ENCODE measurements at places on chromosomes 11 and 22.

GRCh38 chr11:13343067-13343466 lies 65.5 kb downstream of the BMAL1 start:
- DNase-seq: no peak

DNA sequence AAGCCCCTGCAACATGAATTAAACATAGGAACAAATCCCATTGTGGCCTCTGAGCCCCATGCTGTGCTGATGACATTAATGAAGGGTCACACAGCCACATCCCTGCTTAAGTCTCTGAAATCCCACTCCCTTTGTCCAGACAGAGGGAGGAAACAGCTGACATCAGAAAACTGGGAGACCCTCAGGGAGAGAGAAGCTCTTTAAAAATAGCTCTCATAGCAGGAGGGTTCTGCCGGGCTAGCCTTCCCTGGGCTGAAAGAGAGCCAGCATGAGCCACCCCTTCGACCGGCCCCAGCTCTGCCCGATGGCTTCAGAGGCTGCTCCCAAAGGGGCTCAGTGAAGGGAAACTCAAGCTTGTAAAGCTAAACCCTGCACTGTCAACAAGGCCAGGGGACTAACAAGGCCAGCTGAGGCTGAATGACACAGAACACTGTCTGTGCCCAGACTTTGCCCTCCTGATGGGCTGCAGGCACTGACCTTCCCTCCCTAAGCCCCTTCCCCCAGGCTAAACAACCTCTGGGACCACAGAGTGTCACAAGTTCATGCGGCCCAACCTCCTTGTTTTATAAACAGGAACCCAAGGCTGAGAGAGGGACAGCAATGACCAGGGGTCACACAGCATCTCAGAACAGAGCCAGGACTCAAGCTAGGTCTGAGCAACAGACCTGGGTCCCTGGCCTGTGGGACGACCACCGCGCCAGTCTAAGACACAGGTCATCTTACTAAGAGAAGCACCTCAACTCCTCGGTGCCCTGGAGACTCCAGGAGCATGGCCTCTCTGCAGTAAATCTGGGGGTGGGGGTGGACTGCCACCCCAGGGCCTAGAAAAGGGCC lies 163.8 kb downstream of the CHST1 start:
- no peak for DNase-seq

GRCh38 chr22:32204856-32205722 lies at the start of gene RFPL2:
TSS of gene RFPL2 (minus strand) at chr22:32205073. CDS start at chr22:32202451, 2,622 bp downstream.
- DNase-seq: no peak

- DNase-seq: no peak
These were observed 48.4 kb upstream of the EED start for GRCh38 chr11:86196085-86196696.

DNA sequence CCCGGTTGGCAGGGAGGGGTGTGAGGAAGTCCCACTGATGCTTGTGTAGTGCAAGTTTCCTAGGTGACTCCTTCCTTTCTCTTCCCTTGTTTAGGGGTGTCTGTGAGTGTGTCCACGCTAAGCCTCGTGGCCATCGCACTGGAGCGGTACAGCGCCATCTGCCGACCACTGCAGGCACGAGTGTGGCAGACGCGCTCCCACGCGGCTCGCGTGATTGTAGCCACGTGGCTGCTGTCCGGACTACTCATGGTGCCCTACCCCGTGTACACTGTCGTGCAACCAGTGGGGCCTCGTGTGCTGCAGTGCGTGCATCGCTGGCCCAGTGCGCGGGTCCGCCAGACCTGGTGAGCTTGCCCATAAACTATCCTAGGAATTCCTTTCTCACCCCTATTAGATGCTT lies 10.4 kb downstream of the CCKBR start:
- DNase-seq: no peak

- no peak for DNase-seq
These were observed 74.3 kb upstream of the ARHGAP42 start for GRCh38 chr11:100612766-100613165.

- no peak for DNase-seq
These were observed 1161.1 kb downstream of the BRD1 start for GRCh38 chr22:48666620-48667019.

- no peak for DNase-seq
These were observed 10.5 kb downstream of the CLPB start for GRCh38 chr11:72423840-72424239.

GRCh38 chr22:24466716-24467328 lies 28.3 kb upstream of the UPB1 start:
- DNase-seq: no peak

- no peak for DNase-seq
These were observed 133.5 kb upstream of the B3GAT1 start for GRCh38 chr11:134545521-134545920.

DNA sequence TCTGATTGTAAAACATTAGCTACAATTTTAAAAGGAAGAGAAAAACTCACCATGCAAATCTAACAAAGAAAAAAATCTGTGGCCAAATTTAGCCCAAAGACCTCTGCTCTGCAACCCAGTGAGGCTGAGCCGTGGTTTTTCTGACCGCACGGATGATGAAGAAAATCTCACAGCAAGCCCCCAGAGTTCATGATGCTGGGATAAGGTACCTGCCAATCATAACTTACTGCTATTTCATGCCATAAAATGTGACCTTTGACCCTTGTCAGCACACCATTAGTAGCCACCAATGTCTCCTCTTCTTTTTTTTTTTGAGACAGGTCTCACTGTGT lies 11.1 kb downstream of the CERK start:
- no peak for DNase-seq

GRCh38 chr11:9796854-9797253 lies 133.0 kb downstream of the SWAP70 start:
- no peak for DNase-seq

DNA sequence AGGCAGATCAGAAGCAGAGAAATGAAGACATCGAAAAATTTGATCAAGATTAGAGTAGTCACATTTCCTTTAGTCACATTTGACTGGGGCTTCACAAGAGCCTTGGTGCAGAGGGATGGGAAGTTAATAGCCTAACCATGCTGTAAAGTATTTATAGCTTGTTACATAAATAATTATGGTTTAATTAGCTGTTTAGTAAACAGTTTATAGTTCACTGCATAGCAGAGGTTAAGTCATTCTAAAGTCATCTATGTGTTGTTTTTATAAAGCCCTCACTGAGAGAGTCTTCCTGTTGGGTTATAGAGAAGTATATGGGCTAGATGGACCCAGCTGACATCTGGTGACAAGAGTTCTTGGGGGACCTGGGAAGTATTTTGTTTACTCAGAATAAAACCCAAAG lies 47.1 kb downstream of the INSC start:
- no peak for DNase-seq

- no peak for DNase-seq
These were observed 42.7 kb downstream of the SHANK2 start for GRCh38 chr11:71209656-71210055.

GRCh38 chr11:20597680-20598484 lies 1.5 kb upstream of the SLC6A5 start:
- no peak for DNase-seq

DNA sequence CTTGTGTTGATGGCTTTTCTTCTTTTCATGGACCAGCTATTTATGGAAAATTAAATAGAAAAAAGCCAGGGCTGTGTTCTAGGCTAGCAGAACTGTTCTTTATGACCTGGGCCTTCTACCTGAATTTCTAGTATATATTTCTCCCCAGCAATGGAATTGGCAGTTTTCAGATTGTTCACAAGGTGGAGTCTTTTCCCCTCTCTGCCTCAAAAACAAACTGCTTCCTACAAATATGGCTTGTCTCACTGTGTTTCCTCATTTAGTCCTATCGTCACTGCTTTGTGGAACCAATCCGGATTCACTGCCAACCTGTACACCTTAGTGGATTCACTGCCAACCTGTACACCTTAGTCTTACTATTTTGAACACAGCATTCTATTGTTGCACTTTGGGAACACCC lies 5.0 kb upstream of the APOL5 start:
- no peak for DNase-seq

- peak; percentile 65 for DNase-seq
These were observed 650 bp downstream of the GUCY1A2 start for GRCh38 chr11:107017433-107018218.

- no peak for DNase-seq
These were observed 77.7 kb downstream of the MORC2 start for GRCh38 chr22:30890686-30891442.

All from NCI-H2081 (cell line).